ENCODE measurements at places on chromosomes 2 and 18.

- DNase-seq = no peak
These were observed 164.7 kb downstream of the AGAP1 start for GRCh38 chr2:235658351-235659174.

DNA sequence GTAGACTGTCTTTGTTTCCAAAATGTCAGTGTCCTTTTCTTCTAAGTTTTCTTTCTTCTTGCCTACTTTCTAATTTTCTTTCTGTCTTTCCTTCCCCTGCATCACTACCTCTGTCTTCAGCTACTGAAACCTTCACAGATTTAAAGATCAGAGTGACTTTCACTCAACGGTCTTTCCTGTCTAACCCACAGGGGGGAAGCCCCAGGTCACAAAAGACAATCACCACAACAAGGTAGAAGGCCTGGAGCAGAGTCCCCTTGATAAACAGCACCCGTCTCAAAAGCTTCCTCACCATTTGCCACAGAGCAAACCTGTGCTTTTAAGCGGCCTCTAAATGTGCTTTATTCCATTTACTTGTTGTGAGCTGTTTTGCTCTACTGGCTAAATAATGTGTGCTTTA, 665.4 kb downstream of the BCL11A start:
- no peak for DNase-seq

DNA sequence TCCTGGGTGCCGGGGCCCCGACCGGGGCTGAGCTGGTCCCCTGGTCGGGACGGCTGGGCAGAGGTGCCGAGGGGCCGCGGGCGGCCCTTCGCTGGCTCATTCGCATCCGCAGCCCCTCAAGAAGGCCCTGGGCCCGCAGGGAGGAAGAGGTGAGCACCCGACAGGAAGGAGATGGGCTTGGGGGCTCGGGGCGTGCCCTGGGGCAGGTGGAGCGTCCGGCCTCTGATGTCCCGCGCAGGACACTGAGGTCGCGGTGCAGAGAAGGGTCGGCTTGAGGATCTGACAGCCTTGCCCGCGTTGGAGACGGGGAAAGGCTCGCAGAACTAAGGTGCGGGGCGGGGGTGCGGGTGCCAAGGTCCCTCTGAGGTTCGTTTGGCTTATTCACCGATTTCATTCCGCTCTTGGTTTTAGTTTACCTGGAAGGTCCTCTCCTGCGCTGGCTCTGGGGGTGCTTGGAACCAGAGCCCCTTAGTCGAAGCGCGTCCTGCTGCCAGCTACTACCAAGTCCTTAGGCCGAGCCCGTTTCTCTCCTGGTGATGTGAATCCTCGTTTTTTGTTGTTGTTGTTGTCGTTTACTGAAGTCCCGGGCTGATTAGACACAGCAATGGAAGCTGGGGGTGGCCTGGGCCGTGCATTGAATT, 18.9 kb upstream of the CD8A start:
- DNase-seq = peak; percentile 85

DNA sequence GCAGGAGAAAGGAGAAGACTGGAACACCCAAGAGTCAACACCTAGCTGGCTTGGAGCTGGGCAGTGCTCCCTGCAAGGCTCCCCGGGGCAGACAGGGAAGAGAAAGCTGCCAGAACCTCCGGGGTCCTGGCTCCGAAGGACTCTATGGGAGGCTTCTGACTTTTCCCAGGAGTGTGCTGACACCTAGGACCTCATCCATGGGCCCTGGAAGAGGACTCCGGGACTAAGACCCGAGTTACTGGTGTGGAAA, 37.8 kb upstream of the ATP6V1B1 start:
- no peak for DNase-seq

DNA sequence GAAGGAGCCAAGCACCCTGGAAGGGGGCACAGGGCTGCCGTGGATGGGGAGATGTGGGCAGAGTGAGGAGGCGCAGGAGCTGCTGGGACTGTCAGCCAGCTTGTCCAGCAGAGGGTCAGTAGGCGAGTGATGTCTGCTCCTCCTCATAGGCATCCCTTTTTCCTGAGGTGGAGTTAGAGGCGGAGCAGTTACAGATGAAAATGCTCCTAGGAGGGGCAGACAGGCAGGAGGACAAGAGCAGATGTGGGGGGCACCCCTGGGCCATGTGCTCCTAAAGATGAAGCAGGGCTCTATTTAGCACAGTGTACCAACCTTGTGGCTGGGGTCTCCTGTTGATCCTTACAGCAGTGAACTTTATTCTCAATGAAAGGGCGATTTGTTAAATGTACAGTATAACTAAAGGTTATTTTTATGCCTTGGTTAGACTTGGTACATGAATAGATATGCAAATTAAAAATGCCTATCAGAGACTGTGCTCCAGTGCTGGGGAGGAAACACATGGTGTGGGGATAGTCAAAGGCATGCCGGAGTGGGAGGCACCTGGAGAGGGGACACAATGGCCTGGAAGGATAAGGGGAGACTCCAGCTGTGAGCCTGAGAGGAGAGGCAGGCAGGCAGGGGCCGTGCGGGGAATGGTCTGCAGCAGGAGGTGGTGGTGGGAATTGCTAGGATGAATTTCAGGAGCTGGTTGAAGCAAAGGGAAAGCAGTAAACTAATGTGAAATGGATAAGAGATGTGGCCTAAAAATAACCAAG, 175.3 kb downstream of the CLIP4 start:
- DNase-seq = no peak

DNA sequence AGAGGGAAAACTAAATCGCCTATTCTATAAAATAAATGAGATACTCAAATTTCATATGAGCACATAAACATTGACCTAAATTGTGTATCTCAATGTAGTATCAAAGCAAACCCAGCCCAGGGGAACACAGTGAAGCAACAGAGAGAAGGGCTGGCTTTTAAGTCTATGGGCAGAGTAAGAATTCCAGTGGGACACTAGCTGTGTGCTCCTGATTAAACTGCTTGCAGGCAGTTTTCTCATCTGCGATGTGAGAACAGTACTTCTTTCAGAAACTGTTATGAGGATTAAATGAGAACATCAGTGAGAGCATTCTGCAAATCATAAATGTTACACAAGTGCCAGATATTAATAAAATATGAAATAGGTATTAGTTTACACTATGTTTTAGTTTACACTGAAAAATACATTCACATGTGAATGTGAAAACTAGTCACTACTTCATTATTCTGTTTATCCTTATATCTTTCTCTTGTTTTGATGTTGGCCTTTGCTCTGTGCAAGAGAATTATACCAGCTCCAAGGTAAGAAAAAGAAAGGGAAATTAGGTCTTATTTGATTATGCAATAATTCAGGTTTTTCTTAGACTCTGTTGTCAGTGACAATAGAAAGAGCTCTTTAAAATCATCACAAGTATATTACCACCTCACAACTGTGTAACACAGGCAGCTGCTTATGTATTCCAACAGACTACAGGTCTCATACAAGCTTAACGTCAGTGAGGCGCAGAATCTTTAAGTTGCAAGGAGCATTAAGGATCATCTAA, 47.5 kb downstream of the GAREM1 start:
- no peak for DNase-seq

GRCh38 chr2:168514692-168515091, 58.6 kb downstream of the CERS6 start:
- DNase-seq = no peak

DNA sequence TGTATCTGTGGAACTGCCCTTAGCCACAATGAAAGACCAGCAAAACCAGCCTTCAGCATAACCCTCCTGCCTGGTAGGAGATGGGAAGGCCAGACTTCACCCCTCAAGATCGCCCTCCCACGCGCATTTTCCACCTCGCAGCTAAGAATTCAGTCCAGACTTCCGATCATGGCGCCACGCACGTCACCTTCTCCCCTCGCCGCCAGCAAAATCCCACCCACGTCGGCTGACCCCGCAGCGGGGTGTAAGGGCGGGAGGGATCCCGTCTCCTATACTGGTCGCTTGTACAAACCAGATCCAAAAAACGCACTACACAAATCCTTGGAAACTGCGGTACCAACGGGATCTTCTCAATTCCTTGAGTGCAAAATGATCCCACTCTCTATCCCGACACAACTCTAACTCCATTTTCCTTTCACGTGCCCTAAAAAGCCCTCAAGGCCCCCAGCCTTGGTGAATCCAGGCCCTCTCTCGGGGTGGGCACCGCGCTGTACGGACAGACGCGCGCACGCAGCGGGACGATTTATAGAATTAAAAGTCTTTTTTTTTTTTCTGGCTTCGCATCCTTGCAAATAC, 1.0 kb upstream of the BMPR2 start:
- DNase-seq = peak; percentile 38

DNA sequence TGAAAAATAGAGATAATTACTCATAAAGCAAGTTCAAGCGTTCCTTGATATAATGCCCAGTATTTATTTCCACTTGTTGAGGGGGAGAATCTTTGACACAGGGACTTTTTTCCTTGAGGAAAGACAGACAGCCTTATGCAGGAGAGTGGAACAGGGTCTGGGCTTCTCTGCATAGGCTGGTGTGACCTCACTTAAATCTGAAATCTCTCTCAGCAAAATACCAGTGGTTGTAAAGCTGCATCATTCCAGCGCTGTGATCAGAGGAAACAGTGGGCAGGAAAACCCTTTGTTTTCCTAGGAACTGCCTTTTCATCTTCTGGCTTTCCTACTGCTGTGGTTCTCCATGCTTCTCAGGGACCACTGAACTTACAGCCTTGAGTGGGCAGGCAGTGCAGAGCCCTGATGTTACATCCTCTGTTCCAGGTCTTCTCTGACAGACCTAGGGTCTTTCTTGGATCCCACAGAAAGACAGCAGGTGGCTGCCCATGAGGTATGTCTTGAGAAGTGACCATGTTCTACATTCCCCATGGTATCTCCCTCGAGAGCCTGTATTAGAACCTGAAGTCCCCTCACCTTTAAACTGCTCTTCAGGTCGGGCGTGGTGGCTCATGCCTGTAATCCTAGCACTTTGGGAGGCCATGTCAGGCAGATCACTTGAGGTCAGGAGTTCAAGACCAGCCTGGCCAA, 17.6 kb upstream of the MAP4K4 start:
- no peak for DNase-seq

DNA sequence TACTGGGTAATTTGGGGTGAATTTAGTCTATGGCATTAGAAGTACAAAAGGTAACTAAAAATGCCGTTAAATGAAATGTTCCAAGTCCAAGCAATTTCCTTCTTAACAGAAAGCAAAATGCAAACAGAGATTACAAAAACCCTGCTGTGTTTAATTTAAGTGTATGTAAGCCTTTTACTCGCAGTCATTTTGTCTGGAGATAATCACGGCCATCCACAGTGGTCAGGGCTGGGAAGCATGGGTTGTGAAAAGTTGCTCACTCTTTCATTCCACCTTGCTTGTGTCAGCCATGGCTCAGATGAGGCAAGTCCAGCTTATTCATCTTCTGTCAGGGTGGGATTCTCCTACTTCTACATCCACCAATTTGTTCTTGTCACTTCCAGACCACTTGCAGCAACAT, 983.6 kb upstream of the ZEB2 start:
- DNase-seq = no peak

DNA sequence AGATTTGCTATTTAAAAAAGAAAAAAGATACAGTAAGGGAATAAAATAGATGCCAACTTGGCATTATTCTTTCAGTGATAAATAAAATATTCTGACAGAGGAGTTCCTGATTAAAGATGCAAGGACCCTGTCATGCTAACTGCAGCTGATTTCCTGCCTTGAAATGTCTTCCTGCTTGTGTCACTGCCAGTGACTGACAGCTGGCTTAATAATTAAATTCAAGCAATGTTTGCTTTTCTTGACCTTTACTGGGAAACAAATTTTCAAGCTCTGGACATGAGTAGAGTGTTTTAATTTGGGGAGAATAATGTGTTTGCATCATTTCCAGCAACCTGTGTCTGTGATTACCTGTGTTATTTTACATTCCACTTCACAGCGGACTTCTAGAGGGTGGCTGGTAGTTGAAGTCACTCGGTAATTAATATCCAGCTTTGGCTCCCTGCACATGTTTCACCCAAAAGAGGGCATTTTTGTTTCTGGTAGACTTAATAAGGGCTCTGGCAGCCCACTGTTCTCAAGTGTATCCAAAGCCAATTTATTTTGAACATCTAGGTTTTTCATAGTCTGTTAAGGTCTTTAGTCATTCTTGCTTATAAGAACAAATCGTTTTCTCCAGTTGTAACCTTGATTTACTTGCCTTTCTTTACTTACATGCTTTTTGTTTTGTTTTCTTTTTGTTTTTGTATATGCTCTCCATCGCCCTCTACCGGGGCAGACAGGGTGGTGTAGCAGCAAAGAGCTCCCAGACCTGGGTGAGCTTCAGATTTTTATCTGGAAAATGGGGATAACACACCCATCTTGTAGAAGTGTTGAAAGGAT, 48.5 kb upstream of the PROKR1 start:
- no peak for DNase-seq

GRCh38 chr2:167785606-167786216, 461.7 kb downstream of the STK39 start:
- no peak for DNase-seq

GRCh38 chr2:44839771-44840502, 101.6 kb upstream of the SIX3 start:
- DNase-seq = no peak

- no peak for DNase-seq
These were observed 47.7 kb upstream of the CTDP1 start for GRCh38 chr18:79631761-79632446.

- no peak for DNase-seq
These were observed 7.5 kb downstream of the ACYP2 start for GRCh38 chr2:54122939-54123338.

- DNase-seq = no peak
These were observed 108.7 kb upstream of the ATL2 start for GRCh38 chr2:38485734-38486133.

DNA sequence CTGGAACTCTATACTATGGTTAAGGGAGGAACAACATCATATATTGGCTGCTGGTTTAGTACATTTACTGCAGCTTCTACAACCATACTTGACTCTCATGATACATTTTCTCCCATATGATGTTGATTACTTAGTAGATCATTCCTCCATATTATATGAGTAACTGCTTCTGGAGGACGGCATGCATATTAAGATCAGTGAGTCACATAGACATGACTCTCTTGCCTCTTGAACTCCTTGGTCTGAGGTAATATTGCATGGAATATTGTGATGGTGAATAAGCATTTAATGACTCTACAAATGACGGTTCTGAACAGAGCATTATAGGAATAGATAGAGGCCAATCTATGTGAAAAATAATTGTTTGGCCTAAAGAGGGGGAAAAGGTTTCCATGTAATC, 418.8 kb upstream of the SPHKAP start:
- DNase-seq = no peak

- DNase-seq = no peak
These were observed 10.5 kb downstream of the COL3A1 start for GRCh38 chr2:188984680-188985079.

DNA sequence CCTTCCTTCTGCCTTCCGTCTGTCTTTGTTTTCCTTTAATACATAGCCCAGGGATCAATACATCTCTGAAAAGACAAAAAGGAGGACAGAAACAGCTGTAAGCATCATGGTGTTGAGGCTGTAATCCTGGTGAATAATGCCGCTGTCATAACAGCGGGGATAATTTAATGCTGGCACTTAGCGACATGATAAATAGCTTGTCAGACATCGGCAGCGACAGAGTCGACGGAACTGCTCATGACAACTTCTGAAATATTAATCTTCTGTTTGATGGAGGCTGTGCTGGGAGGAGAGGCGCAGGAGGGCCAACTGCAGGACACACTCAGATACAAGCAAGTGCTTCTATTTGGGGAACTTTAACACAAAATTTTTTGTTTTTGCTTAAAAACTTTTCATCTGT, 602.2 kb downstream of the GALR1 start:
- no peak for DNase-seq

GRCh38 chr2:7403092-7403775, 486.0 kb downstream of the RNF144A start:
- no peak for DNase-seq

GRCh38 chr2:106176446-106177099, 17.5 kb downstream of the UXS1 start:
- no peak for DNase-seq

Measured in upper lobe of left lung (tissue), 6 donors.